ENCODE measurements at places on chromosomes 7 and 10. TPM values are rescaled to one million over a fixed set of nuclear protein-coding genes. Genes with fewer than 3 reads are reported as not detected.

TAS2R5 gene
- 1.6 TPM for total RNA-seq

ZNF804B gene
- not detected for total RNA-seq

PTTG1IP2 gene
- total RNA-seq, result not detected

ANKRD61 gene
- total RNA-seq, result 0.13 TPM

ADRB1 gene
- total RNA-seq, result not detected

MPP7 gene
- total RNA-seq, result 0.92 TPM

NAT16 gene
- not detected for total RNA-seq

TUBAL3 gene
- not detected for total RNA-seq
